ENCODE measurements at places on chromosomes 6 and 20.
A peak's percentile ranks its signal among the peaks of the same experiment; 100 is the strongest.

- no peak for DNase-seq
These were observed 145.1 kb upstream of the PRDM1 start for GRCh38 chr6:105940990-105941389.

- DNase-seq = no peak
These were observed 413.5 kb downstream of the CDC5L start for GRCh38 chr6:44800784-44801592.

DNA sequence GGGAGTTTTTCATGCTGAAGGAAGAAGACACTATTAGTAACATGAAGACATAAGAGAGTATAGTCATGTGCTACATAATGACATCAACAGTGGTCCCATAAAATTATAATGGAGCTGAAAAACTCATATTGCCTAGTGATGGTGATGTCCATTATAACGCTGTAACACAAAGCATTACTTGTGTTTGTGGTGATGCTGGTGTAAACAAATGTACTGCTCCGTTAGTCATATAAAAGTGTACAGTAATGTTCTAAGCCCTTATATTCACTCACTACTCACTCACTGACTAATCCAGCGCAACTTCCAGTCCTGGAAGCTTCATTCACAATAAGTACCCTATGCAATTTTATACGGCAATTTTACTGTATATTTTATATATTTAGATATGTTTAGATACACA is 26.8 kb upstream of the ASF1A start:
- DNase-seq = no peak

- DNase-seq = no peak
These were observed 143.0 kb upstream of the KCNK16 start for GRCh38 chr6:39465539-39465938.

- DNase-seq = no peak
These were observed 59.8 kb downstream of the LAMP5 start for GRCh38 chr20:9574181-9574580.

GRCh38 chr6:44094403-44095242 is 32.6 kb downstream of the MRPL14 start:
- no peak for DNase-seq

- DNase-seq = no peak
These were observed 39.3 kb upstream of the RNF144B start for GRCh38 chr6:18347866-18348265.

- DNase-seq = no peak
These were observed 32.7 kb downstream of the CEBPB start for GRCh38 chr20:50223039-50224005.

- DNase-seq = no peak
These were observed 17.3 kb upstream of the TENT5A start for GRCh38 chr6:81769824-81770223.

DNA sequence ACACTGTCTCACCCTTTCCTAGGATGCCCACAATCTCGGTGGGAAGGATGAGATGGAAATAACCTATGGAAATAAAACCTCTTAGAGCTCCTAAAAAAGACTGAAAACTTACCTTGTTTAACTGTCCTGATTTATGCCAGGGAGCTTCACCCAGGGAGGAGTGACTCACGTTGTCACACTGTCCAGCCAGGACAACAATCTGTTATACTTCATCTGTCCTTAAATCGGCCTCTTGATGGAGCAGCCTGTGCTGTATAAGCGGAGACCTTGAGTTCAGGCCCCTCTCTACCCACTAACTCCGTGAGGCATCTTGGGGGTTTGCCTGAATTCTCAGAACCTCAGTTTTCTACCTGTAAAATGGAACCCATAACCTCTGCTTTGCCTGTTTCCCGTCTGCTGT is 9.2 kb upstream of the KIAA1755 start:
- no peak for DNase-seq

DNA sequence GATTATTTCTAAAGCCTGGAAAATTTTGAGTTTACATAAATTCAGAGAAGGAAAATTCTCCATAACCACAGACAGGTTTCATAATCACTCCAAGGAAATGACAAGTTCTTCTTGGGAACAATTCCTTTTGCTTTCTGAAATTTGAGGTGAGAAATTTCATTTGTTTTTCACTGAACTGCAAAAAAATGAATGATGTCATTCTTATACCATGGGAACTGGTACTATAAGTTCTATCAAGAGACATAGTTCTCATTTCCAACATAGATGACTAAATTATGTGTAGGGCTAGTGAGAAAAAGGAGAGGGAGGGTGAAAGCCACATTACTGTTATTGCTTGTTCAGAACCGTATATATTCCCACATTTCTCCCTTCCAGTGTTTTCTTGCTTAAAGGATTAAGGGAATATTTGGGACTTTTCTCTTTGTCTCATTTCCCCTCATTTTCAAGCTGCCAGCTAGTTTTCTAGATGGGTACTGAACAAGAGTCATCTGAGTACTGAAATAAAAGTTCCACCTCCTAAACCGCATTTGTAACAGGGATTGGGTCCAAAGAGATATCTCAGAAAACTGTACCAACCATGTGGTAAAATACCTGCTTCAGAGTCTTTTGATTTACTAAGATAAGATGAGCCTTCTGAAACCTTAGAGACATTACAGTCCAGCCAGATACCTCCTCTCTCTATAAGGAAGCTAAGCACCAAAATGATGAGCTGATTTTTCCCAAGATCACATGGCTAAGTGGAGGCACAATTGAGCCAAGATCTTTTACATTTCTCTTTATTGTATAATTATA is 144.3 kb upstream of the PRDM1 start:
- DNase-seq = no peak

DNA sequence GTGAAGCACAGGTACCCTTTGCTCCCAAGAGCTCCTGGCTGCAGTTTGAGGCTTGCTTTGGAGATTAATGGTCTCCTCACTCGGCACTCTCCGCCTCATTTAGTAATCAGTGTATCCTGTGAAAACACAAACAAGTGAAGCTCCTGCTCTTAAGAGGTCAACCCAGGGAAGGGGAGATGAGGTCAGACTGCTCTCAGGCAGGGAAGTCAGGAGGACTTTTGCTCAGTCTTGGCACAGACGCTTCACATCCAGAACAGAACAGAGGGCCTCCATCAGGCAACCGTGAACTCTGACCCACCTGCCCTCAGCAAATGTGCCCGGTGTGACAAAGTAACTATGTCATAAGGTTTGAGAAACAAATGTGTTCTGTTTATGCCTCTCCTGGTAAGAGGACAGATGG is 428.8 kb upstream of the JARID2 start:
- DNase-seq = no peak

- DNase-seq = no peak
These were observed 30.1 kb downstream of the PIM1 start for GRCh38 chr6:37200085-37200484.

GRCh38 chr6:90290811-90291420 is 5.7 kb downstream of the BACH2 start:
- no peak for DNase-seq

- DNase-seq = no peak
These were observed 171.1 kb downstream of the MCHR2 start for GRCh38 chr6:99822741-99823512.

- DNase-seq = no peak
These were observed 93.0 kb upstream of the POPDC3 start for GRCh38 chr6:105272786-105273185.

DNA sequence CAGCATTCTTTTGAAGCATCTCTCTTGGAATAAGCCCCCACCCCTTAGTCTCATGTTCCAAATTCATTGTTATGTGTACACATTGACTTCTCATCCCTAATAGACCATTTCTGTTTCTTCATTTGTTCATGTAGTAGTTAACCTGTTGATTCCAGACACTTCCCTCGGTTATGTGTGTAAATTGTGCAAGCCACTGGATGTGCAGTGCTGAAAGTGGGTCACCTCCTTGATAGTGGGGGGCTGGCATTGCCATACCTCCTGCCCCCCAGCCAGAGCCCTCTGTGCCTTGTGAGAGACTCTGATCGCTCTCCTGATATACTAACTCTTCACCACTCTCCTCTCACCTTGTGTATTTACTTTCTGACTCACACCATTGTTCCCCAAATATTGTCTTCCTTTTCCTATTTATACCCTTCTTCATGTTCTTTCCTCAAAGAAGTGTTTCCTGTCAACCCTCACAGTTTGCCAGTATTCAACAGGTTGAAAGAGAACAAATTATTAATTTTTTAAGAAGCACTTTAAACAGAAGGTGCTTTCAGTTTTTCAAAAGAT is 59.0 kb downstream of the HIVEP1 start:
- DNase-seq = no peak

DNA sequence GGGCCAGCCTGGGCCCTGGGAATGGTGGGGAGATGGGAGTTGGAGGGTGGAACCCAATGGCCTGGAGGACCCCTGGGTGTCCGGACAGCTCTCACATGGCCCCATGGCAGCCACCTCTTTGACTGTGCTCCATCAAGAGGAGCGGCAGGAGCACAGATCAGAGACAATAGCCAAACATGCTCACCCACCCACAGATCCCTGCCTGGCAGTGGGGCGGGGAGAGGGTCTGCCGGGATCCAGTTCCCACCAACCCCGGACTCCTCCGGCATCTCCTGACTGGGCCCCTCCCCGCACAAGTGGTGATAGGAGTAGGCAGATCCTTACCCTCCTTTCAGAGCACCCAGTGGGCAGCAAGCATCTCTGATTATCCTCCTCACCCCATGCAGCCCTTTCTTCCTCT is 31.9 kb upstream of the MRPS18A start:
- no peak for DNase-seq

GRCh38 chr6:28312939-28313338 is 23.0 kb downstream of the ZSCAN31 start:
- DNase-seq = no peak

- no peak for DNase-seq
These were observed 421.8 kb upstream of the JARID2 start for GRCh38 chr6:14824060-14824459.

GRCh38 chr6:168226061-168226752 is 93.4 kb downstream of the DACT2 start:
- DNase-seq = no peak

- DNase-seq = peak; percentile 92
These were observed 522 bp upstream of the EPB41L1 start for GRCh38 chr20:36153736-36154699.

DNA sequence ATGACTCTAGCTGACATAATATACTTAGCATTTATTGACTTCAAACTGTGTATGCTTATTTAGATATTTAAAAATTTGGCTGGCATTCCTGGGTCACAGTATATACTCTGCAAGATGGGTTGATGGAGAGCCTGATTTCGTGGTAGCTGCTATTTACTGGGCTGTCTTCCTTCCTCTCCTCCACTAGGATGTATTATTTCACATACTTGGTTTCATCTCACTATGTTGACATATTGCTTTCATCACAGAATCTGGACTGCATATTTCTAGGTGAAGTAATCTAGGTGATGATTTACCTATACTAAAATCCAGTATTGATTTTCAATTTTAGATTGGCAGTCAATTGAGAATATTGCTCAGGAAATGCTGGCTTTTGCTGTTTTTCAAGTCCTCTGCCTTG is 15.7 kb downstream of the AFDN start:
- no peak for DNase-seq

DNA sequence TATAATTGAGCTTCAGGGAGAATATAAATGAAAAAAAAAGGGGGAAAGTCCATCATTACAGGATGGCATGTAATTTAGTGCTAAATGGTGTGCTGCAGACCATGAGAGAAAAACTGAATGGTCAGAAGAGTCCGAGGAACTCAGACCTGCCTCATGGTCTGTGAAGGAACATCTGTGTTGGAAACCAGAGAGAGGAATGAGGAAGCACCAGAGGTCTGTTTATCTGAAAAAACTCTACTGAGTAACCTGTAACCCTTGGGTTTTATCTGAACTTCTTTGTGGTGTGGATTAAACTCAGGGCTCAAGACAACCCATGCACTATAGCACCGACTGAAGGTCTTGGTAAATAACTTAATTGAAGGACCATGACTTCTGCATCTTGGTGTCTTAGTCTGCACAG is 108.1 kb downstream of the RNF144B start:
- no peak for DNase-seq

DNA sequence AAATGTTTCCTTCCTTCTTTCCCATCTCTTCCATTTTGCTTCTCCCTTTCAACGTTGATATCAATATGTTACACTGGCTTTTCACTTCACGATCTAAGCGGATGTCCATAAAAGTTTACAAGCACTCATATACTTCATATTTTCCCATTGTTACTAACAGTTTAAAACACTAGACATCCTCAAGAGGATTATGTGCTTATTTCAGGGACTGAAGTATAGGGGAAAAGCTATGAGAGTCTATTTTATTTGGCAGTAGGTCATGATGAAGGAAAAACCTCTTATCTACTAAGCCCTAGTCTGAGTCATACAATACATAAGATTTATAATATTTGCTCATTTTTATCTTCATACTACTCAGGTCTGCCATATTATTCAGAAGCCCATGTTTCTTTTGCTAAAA is 20.6 kb upstream of the EPB41L2 start:
- no peak for DNase-seq

DNA sequence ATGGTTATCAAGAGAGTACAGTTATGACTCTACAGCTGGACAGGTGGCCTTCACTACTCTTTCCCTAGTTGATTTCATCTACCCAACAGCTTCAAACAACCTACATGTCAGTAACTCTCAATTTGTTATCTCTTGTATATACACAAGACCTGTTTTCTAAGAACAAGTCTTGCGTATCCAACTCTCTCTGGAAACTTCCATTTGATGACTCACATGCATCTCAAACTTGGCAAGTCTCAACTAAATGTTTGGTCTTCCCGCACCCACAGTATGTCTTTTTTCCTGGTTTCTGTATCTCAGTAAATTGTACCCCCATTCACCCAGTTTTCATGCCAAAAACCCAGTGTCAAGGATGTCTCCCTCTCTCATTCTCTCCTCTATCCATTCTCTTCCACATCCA is 97.7 kb downstream of the BTBD9 start:
- DNase-seq = no peak

GRCh38 chr20:32140603-32141002 is 31.1 kb downstream of the TM9SF4 start:
- DNase-seq = no peak

- DNase-seq = no peak
These were observed 9.0 kb upstream of the TREM2 start for GRCh38 chr6:41171908-41172307.

- DNase-seq = no peak
These were observed 83.8 kb upstream of the SASH1 start for GRCh38 chr6:148258868-148259267.

DNA sequence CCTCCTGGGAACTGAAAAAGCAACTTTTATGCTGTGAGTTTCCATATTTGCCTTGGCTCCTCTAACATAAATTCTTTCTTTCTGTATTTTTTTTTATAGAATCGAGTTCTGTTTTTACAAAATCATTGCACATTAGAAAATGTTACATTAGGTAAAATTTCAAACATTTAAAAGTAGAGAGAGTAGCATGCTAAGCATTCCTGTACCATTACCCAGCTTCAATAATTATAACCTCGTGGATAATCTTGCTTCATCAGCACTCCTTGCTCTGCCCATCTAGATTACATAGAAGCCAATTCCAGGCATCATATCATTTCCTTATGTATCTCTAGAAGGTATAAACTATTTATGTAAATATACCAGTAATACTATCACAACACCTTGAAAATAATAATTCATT is 15.4 kb upstream of the FBXO30 start:
- no peak for DNase-seq

All from heart left ventricle (tissue), 16 donors.